Stimulated activated CD8-positive, alpha-beta memory T cell treated with anti-CD3 and anti-CD28 coated beads, Interleukin-7, amount 100 ng/mL, for 24 hours (primary cell): ENCODE measurements at places on chromosomes 16 and 17.

DNA sequence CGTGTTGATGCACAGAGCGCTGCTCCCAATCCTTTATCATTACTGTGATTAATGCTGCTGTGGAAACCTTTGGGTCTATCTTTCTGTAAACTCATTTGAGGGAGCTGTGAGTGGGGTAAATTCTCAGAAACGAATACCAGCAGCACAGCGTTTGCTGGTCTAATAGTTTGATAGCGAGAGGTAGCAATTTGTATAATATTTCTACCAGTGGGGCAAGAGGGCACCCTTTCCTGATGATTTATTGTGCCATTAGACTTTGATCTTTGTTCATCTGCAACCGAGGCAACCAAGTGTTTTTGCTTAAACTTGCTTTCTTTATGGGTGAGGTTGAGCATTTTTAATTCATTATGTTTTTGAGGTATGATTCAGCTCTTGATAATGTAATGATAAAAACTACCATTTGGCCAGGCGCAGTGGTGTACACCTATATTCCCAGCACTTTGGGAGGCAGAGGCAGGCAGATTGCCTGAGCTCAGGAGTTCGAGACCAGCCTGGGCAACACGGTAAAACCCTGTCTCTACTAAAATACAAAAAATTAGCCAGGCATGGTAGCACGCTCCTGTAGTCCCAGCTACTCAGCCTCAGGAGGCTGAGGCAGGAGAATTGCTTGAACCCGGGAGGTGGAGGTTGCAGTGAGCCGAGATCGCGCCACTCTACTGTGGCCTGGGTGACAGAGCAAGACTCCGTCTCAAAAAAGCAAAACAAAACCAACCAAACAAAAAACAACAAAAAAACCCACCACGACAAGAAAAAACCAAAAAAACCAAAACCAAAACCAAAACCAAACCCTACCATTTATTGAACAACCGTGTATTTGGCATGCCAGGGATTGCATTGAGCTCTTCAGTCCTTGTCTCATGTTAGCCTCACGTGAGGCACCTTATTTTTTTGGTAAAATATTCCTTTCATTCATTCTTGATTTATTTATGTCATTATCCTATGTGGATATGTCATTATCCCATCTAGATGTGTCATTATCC lies 81.5 kb downstream of the PLCG2 start:
- DNase-seq = no peak

- DNase-seq = no peak
These were observed 169.3 kb upstream of the AXIN2 start for GRCh38 chr17:65730711-65731169.

DNA sequence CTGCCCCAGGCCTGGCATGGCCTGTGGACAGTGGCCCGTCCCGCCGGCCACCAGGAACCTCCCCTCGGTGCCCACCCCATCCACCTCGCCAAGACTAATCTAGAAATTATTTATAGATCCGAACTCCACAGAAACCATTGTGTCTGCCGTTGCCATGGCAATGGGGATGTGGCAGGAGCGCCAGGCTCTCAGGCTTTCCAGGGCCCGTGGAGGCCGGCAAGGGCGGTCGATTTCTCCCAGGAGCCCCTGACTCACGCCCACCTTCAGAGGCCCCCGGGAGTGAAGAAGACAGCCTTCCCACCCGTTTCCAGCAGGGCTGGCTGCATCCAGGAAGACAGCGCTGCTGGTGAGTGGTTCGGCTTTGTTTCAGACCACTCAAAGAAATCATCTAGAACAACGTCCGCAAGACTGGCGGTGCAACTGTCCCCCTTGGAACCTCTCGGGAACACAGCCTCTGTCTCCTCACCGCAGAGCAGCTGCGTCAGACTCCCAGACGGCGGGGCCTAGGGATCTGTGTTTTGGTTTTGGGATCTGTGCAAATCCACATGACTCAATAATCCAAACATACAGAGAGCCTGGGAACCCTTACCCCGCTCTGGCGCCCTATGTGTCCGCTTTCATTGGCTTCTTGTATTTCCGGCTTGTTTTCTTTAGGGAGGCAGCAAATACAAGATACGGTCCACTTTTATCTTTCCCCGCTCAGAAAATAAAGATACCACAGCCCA lies 48.5 kb upstream of the ZCCHC14 start:
- no peak for DNase-seq

- no peak for DNase-seq
These were observed 649 bp downstream of the GSE1 start for GRCh38 chr16:85613604-85614337.

DNA sequence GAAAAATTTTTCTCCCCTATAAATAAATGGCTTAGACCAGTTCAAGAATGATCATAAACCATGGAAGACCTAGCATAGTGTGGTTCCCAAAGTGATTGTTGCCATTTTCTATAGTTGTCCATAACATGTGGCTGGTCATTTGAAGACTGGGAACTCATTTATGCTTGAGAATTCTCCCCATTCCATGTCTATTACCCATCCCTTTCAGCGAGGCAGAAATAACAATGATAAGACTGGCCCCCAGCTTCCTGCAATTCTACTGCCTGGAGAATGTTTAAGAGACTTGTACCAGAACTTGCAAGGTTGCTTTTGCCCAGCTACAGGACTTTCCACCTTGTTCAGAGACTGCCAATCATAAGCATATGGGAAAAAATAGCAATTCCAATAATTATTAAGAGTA lies 146.5 kb upstream of the CDH11 start:
- DNase-seq = no peak
